ENCODE measurements at places on chromosomes 5 and 9.

DNA sequence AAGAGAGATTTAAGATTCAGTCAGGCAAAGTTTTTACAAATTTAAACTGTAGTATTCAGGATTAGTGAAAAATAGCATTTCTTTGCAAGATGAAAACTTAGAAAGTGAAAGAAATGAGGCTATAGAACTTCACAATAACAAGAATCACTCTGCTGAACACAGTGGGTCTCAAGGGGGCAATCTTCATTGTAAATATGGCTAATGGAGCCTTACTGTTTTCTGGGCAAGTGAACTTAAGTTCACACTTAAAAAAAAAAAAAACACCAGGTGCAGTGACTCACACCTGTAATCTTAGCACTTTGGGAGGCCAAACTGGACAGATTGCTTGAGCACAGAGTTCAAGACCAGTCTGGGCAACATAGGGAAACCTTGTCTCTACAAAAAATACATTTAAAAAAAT lies 175.9 kb upstream of the SNX2 start:
- no peak for DNase-seq

DNA sequence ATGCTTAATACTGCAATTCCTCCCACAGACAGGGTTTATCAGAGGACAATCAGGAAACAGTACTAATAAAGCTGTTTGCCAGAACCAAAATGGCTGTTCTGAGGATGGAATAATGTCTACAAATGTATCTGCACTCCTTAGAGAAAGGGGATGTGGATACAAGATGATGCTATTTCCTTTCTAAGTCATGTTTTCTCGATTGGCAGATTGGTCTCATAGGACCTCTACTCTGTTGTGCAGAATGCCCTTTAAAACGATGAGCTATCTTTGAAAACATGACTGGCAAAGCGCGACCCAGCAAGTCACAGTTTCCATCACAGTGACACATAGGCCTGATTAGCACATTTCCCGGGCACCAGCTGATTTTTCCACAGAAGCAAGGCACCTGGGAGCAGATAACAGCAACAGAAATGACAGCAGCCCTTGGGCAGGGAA lies 54.0 kb downstream of the AOPEP start:
- no peak for DNase-seq

DNA sequence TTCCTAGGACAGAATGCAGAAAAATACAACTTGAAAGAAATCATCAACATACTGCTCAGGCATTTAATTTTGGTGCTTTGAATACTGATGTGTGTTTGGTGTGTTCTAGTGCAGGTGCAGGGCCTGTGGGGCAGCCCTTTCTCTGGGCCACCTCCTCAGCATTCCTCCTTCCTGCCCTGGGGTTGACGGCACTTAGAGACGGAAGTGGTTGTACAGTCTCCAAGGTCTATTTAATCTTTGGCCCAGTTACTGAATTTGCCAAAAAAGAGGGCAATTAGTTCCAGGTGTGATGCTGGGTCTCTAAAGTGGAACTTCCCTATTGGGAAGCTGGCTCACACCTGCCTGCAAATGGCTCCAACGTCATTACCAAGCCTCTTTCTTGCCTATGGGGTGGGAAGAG lies 269.0 kb downstream of the SH3GL2 start:
- DNase-seq = no peak

- no peak for DNase-seq
Observed at GRCh38 chr9:87008667-87009066, 61.4 kb upstream of the GAS1 start.

DNA sequence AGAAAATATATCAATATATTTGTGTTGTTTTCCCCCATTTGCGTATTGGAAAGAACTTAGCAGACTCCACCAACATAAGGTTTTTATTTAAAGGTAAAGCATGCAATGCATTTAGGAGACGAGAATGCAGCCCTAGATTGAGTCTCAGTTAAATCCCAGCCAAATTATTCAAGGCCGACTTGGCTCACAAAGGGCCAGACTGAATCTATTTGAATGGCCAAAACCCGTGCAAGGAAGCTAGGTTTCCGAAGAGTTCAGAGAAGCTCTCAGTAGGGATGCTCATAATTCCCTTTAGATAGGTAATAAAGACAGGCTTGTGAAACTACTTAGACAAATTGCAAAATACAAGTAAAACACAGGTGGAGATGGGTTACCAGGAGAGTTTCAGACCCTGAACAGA lies 520.3 kb downstream of the CDH9 start:
- no peak for DNase-seq

GRCh38 chr9:123470121-123470782 lies 114.3 kb downstream of the CRB2 start:
- no peak for DNase-seq

GRCh38 chr5:72234265-72234700 lies 85.8 kb downstream of the MRPS27 start:
- peak; percentile 36 for DNase-seq

GRCh38 chr9:70409800-70410199 lies 4.7 kb downstream of the KLF9 start:
- DNase-seq = no peak

GRCh38 chr5:106759152-106759551 lies 911.6 kb downstream of the EFNA5 start:
- no peak for DNase-seq

- DNase-seq = peak; percentile 34
Observed at GRCh38 chr5:25649628-25650265, 1005.0 kb upstream of the CDH10 start.

- no peak for DNase-seq
Observed at GRCh38 chr5:153654504-153655200, 164.2 kb downstream of the GRIA1 start.

DNA sequence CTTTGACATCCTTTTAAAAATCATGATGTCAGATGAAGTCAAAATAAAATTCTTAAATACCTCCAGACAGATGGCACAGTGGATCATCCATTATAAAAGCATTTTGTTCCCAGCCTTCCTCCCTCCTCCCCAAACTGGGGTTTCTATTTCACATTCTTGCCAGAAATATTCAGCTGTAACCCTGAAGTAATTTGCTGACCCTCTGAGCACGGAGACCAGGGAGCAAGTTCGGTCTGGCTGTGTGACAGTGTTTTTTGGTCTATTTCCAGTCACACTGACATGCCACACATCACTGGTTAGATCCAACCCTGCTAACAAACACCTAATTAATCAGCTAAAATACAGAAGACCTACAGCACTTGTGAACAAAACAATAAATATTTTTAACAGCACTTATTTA lies 126.2 kb upstream of the DMRT1 start:
- no peak for DNase-seq

- DNase-seq = peak; percentile 76
Observed at GRCh38 chr9:88747768-88748167, 212.8 kb downstream of the NXNL2 start.

DNA sequence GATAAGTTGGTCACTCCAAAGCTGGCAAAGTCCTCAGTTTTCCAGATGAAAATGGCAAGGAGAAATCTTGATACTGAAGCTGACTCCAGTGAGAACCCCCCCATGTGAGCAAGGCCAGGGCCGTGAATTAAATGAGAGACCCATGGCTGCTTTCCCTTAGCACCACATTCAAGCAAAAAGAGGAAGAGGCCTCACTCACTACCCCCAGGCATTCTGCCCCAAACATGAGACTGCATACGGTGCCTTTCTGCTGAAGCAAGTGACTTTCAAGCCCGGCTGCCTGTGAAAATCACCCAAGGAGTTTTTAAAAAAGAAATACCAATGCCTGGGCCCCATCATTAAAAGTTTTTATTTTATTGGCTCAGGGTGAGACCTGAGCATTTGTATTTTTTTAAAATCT lies 66.9 kb downstream of the TMEM252 start:
- no peak for DNase-seq

DNA sequence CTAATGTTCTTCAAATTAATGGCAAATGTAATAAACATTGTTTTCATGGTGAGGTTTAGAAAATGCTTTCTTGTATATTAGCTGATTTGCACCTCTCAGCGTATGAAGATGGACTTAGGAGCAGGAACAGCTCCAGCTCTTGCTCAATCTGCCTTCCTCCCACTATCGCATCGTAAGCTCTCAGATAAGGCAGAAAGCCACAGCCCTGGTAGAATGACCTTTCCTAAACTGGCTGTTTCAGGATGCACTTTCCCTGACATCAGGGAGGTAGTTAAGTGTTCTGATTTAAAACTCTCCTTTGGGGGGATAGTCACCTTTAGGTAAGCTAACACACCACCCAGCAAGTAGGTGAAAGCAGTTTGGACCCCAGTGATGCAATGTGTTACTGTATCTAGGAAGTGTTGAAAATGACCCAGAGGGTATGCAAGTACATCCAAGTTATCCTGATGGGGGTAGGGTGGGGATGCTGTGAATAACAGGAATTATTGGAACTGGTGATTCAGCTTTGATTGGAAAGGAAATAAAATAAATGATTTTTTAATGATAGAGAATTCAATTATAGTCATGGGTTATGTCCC lies 72.3 kb downstream of the LMNB1 start:
- DNase-seq = no peak

GRCh38 chr5:111461255-111461671 lies 51.1 kb downstream of the STARD4 start:
- no peak for DNase-seq

DNA sequence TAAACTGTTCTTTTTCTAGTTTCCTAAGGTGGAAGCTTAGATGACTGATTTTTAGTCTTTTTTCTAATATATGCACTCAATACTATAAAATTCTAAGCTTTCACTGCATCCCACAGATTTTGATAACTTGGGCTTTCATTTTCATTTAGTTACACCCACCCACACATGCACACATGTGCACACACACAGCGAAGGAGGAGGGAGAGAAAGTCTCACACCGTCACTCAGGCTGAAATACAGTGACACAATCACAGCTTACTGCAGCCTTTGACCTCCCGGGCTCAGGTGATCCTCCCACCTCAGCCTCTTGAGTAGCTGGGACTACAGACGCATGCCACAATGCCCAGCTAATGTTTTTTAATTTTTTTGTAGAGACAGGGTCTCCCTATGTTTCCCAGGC lies 96.5 kb downstream of the SMIM23 start:
- no peak for DNase-seq

DNA sequence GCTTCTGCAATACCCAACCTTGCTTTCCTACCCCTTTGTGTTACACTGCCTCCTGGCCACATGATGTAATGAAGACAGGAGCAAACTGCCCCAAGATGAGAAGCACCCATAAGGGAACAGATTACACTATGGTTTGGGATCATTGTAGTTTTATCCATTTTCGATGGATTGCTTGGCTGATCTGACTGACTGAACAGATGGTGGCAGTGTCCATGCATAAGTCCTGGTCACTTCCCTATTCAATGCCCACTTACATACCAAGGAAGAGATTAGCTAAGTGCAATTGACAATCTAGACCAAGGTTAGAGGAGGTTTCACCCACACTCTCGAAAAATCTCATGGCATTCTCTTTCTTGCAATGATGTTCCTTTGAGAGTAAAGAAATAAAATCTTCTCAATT lies 319.9 kb downstream of the RAB3C start:
- DNase-seq = no peak

- no peak for DNase-seq
Observed at GRCh38 chr5:122611406-122611805, 163.5 kb upstream of the SNX2 start.

GRCh38 chr9:87428659-87429058 lies 69.0 kb upstream of the DAPK1 start:
- DNase-seq = no peak

- no peak for DNase-seq
Observed at GRCh38 chr5:179297026-179297425, 48.2 kb downstream of the ADAMTS2 start.

DNA sequence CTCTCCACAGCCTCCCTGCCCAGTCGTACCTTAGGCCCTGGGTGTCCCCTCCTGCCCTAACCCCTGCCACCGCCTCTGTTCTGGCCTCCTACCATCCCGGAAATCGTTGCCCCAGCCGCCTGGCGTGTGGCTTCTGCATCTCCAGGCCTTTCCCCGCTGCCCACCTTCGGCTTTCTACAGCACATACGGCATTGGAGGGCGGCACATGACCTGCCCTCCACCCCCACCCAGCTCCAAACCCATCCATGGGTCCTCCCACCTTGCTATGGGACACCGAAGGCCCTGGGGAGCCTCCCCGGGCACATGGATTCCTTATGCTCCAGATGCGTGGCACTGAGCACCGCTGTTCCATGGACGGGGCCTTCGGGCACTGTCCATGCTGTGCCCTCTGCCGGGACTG lies 32.0 kb downstream of the FGF18 start:
- no peak for DNase-seq

GRCh38 chr5:146474065-146474464 lies 26.9 kb downstream of the TCERG1 start:
- no peak for DNase-seq

- peak; percentile 75 for DNase-seq
Observed at GRCh38 chr5:96254980-96255691, 177.9 kb downstream of the PCSK1 start.

GRCh38 chr9:8254541-8254940 lies 455.0 kb upstream of the DMAC1 start:
- DNase-seq = no peak

GRCh38 chr5:126971455-126972031 lies 58.8 kb downstream of the MARCHF3 start:
- DNase-seq = no peak

- DNase-seq = no peak
Observed at GRCh38 chr5:74863726-74864125, 2.5 kb downstream of the FAM169A start.

- no peak for DNase-seq
Observed at GRCh38 chr5:55742778-55743177, 4.9 kb downstream of the DDX4 start.

GRCh38 chr9:80873861-80874260 lies 815.5 kb downstream of the TLE1 start:
- no peak for DNase-seq

Data from H4 (cell line).